ENCODE measurements at places on chromosomes 11 and 22. TPM values are rescaled to one million over a fixed set of nuclear protein-coding genes. Genes with fewer than 3 reads are reported as not detected.
A peak's percentile ranks its signal among the peaks of the same experiment; 100 is the strongest.

GRCh38 chr11:46669711-46670139 is 30.7 kb downstream of the ARHGAP1 start:
- no peak for DNase-seq

CDC42BPG gene
- 1.9 TPM for total RNA-seq

DNA sequence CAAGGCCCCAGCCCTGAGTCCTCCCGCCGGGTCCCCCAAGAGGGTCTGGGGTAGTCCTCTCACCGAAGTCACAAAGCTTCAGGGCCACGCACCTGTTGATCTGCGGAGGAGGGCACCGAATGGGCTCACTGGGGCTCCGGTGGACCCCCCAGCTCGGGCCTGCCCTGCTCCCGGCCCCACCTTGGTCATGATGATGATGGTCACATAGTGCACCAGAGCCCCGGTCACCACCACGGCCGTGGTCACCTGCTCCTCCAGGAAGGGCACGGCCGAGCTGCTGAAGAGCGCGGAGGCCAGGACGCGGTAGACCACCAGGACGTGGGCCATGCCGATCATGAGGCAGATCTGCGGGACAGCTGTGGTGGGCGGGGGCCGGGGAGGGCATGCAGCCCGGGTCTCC is 13.5 kb upstream of the SIGIRR start:
- peak; percentile 70 for DNase-seq

ARRB1 gene
- total RNA-seq: 77.7 TPM

TRPM5 gene
- total RNA-seq: not detected

- DNase-seq: peak; percentile 85
These were observed 709 bp downstream of the FTH1 start for GRCh38 chr11:61966734-61967115.

- DNase-seq: no peak
These were observed 1.3 kb upstream of the BDNF start for GRCh38 chr11:27701355-27702105.

OR2AT4 gene
- total RNA-seq: not detected

OR51I1 gene
- total RNA-seq: 0.40 TPM

DNA sequence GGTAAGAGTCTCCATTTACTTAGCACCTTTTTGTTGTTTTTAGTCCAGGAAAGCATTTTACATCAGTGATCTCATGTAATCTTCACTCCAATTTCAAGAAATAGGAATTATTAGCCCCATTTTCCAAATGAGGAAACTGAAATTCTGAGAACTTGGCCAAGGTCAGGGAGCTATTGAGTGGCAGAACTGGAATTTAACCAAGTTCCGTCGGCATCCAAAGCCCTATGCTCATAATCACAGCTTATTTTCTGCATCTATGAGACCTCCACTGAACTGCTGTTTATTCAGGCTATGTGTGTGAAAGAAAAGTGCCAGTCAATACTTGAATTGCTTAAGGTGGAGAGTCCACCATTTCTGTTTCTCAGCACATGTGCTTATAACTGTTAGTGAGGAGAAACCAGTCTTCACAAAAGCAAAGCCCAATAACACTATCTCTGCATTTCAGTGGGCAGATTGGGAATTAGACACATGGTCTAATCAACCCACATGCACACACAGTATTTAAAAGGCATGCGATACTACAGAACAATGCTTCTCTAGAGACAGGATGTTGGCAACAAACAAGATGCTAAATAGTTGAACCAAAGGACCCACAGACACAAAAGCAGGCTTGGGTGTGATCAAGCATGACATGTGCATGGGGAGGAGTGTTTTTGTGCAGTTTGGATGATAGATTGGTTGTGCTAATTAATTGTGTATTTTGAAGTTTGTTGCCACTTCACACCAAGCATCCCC is 780.6 kb downstream of the OPCML start:
- DNase-seq: no peak

DNA sequence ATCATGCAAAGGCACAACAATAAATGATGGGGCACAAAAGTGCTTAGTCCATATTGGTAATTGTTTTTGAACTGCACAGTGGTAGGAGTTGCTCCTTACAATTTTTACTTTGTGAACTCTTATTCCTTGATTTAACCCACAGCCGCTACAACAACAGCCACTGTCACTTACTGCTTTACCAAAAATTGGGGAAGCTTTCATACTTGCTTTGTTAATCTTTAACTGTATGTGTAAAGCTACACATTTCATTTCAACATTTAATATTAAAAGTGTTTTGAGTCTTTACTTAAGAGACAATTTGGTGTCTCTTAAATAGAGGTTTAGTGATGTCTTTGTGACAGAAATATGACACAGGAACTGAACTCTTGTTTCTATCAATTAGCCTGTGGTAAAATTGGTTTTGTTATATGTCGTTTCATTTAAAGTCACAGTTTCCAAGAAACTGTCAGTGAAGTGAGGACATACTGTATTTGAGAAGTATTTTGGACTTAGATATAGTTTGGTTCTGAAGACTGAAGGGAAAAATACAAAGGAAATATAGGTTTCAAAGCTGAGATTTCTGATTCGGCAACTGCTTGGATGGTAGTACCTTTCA is 6.5 kb upstream of the IL18BP start:
- no peak for DNase-seq

- no peak for DNase-seq
These were observed 11.5 kb upstream of the RAB39A start for GRCh38 chr11:107916671-107917241.

FOLR1 gene
- not detected for total RNA-seq

DNA sequence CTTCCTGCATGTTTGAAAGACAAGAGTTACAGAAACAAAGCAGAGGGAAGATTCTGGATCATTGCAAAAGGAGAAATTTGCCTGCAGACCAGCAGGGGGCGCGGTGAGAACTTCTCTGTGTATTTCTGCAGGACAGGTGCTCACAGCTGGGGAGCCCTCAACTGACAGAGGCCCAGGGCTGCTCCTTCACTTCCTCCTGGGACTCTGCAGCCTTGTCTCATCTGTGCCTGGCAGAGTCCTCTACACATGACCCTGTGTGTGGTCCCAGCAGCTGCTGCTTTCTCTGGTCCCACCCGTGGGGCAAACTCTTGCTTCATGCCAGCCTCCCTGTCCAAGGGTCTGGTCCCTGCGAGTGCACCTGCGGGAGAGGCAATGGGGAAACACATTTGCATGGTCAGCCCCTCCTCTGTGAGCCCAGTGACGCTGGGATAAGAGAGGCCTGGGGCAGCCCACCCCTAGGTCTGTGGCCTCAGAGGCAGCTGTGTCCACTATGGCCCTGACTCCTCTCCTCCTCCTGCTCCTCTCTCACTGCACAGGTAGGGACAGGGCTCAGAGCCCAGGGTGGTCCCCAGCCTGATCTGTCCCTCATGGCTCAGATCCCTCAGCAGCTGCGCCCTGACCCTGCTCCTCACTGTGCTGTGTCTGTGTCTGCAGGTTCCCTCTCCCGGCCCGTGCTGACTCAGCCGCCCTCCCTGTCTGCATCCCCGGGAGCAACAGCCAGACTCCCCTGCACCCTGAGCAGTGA is 43.2 kb upstream of the VPREB1 start:
- DNase-seq: peak; percentile 89

BIK gene
- 6.8 TPM for total RNA-seq

MMP27 gene
- not detected for total RNA-seq

GRCh38 chr11:111913997-111914396 is 1.5 kb downstream of the HSPB2 start:
- no peak for DNase-seq

- DNase-seq: no peak
These were observed 67.4 kb downstream of the BRD1 start for GRCh38 chr22:49760280-49760629.

OVCH2 gene
- not detected for total RNA-seq

MYO7A gene
- total RNA-seq: 31.9 TPM

DNA sequence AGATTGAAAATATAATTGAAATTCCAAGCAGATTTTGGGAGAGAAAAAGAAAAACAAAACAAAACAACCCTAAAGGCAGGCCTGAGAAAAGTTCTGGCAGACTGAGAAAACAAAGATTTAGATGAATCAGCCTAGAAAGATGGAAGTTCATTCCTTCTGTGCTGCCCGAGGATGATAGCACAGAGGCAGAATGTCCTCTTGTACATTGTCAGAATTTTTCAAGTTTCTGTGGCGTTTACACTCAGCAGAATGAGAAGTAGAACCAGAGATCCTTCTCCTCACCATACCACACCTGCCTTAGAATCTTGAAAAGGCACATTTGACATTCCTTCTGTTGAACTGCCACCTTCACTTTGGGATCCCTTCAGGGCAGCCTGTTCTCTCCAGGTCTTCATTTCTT is 62.5 kb upstream of the IZUMO1R start:
- no peak for DNase-seq

OR51A4 gene
- total RNA-seq: not detected

FADS3 gene
- total RNA-seq: 39.8 TPM

GRCh38 chr11:14529951-14530350 is 9.8 kb upstream of the PSMA1 start:
- DNase-seq: no peak

CLMP gene
- 8.5 TPM for total RNA-seq

DNA sequence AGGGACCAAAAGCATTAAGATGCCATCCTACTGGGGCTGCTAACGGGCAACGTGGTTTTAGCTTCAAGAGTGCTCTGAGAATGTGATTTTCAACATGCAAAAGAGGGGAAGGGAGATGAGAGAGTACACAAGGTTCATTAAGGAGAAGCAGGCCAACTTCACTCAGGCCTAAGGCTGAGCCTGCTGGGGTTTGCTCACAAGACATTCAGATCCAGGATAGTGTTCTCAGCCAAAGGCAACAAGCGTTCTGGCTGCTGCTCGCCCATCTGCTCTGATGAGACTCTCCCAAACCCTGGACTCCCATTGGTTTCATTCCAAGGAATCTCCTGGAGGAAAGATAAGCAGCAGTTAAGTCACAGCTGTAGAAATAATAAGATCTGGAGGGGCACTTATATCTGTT is 23.6 kb upstream of the UPB1 start:
- no peak for DNase-seq

DNA sequence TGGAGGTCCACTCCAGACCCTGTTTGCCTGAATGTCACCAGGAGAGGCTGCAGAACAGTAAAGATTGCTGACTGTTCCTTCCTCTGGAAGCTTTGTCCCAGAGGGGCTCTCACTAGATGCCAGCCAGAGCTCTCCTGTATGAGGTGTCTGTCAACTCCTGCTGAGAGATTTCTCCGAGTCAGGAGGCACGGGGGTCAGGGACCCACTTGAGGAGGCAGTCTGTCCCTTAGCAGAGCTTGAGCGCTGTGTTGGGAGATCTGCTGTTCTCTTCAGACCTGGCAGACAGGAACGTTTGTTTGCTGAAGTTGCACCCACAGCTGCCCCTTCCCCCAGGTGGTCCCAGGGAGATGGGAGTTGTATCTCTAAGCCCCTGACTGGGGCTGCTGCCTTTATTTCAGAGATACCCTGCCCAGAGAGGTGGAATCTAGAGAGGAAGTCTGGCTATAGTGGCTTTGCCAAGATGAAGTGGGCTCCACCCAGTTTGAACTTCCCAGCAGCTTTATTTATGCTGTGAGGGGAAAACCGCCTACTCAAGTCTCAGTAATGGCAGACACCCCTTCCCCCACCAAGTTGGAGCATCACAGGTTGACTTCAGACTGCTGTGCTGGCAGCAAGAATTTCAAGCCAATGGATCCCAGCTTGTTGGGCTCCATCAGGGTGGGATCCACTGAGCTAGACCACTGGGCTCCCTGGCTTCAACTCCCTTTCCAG is 99.4 kb downstream of the PDE3B start:
- DNase-seq: no peak

GRCh38 chr22:37599153-37599552 is 9.5 kb upstream of the GGA1 start:
- no peak for DNase-seq

- no peak for DNase-seq
These were observed 39.2 kb downstream of the USP35 start for GRCh38 chr11:78227921-78228320.

TRIM29 gene
- total RNA-seq: 1.2 TPM

FGF3 gene
- not detected for total RNA-seq

GRCh38 chr11:76803811-76804600 is 20.9 kb downstream of the TSKU start:
- DNase-seq: peak; percentile 41

GRCh38 chr22:50308986-50309600 is 1.6 kb upstream of the PLXNB2 start:
- DNase-seq: no peak

FKBP2 gene
- 40.4 TPM for total RNA-seq

- peak; percentile 4 for DNase-seq
These were observed 68.2 kb downstream of the CD82 start for GRCh38 chr11:44633641-44634040.

PHF21A gene
- 109 TPM for total RNA-seq

Data from spleen (tissue), 13 donors.